ENCODE measurements at places on chromosomes 12 and 14.

DNA sequence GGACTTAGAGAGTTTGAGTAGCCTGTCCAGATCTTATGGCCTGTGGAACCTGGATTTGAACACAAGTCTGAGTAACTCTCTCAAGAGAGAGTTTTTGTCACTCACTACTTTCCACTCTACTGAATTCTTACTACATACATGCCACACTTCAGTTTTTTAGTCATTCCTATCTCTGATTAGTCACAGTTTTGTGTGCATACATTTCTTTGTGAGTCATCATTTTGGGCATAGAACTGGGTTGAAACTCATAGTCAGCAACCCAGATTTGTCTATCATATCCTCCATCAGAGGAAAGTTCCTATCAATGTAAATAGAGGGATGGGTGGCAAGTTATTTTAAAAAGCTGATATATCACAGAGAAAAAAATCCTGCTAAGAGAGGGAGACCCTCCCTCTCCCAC is 42.9 kb downstream of the FLRT2 start:
- DNase-seq: no peak

DNA sequence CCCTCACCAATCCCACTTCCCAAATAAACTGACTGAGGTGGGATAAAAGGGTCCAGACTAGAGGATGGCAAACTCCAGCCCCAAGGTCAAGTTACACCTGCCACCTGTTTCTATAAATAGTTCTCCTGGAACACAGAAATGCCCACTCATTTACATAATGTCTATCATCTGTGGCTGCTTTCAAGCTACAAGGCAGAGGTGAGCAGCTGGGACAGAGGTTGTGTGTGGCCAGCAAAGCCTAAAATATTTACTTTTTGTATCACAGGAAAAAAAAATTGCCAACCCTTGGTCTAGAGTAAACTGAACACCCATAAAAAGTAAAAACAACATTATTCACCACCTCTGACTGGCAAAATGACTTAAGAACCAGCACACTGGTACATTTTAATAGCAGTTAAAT is 269.4 kb downstream of the RGS6 start:
- DNase-seq: no peak

DNA sequence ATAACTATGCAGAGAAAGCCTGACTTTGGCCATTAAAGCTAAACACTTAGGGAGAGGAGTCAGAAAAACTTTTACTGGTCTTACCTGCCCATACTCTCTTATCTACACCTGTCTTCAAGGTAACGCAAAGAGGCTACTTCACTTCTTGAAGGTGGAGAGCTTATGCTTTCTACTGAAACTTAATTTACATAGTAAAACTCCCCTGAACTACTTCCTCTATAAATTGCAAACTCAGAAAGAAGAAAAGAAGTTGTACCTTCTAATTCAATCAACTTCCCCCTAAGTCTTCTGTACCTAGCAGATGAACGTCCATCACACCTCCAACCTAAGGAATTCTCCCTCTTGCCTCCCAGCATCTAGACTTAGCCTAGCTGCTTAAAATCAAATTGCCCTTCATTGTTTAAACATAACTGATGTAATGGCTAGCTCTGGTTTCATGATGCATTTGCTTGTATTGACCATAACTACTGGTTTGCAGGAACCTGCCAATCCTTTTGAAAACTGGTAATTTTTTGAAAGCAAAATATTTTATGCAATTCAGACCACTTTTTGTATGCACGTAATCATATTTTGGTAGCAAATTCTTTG is 87.7 kb downstream of the STON2 start:
- DNase-seq: no peak

DNA sequence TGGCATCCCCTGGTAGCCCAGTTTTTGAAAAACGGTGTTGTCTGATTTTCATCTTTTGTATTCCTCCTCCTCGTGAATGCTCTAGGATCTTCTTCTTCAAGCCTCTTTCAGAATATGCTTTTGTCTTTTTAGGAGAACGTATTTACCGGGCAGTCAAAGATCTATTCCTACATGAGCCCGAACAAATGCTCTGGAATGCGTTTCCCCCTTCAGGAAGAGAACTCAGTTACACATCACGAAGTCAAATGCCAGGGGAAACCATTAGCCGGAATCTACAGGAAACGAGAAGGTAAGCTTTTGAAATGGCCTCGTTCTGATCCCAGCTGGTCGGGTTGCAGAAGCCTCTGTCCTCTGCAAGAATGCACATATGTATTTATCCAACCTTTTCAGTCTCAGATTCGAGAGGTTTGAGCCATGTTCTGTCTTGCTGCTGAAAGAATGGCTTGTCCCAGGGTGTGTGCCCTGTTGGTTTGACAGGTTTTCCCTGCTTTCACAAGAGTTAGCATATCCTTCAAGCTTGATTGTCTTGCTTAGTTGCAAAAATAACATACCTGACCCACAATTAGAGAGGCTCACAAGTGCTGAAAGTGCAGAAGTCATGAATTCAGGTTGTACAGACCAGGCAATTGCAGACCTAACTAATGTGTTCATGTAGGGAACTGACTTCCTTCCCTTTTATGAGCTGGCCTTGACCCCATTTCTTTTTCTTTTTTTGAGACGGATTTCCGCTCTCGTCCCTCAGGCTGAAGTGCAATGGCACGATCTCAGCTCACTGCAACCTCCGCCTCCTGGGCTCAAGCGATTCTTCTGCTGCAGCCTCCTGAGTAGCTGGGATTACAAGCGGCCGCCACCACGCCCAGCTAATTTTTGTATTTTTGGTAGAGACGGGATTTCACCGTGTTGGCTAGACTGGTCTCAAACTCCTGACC is 6.8 kb downstream of the KMT5A start:
- no peak for DNase-seq

DNA sequence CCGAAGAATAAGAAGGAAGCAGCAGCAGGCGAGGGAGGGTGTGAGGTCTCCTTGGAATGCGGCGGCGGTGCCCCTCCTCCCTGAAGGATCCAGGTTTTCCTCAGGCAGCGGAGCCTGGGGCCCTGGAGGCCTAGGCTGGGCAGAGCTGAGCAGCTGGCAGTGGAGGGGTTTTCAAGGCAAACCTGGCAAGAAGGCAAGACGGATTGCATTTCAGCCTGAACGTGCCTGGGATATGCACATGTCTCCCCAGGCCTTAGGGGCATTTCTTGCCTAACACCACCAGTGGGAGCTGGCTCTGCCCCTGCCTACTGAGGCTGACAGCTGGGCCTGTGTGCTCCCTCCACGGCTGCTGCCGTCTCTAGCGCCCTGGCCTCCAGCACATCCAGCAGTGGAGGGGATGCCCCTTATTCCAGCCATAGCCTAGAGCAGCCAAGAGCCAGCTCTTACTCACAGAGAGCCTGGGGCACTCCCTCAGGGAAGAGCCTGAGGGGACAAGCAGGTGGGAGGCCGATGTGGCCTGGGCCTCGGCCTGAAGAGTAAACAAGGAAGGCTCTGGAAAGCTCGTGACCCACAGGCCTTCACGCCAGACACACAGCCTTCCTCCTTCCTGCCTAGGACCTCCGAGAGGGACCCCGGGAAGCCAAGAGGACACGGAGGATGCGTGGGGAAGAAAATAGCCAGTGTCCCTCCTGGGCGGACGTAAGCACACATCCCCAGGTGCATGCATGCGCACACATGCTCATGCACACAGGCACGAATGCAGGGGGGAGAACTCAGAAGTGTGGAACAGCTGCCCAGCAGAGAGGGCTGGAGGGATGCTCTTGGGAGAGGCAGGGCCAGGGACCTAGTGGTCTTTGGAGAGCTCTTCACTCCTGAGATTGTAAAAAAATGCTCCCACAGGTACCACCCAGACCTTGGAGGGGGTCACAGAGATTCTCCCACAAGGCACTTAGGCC is 23.0 kb upstream of the EIF2B2 start:
- no peak for DNase-seq

DNA sequence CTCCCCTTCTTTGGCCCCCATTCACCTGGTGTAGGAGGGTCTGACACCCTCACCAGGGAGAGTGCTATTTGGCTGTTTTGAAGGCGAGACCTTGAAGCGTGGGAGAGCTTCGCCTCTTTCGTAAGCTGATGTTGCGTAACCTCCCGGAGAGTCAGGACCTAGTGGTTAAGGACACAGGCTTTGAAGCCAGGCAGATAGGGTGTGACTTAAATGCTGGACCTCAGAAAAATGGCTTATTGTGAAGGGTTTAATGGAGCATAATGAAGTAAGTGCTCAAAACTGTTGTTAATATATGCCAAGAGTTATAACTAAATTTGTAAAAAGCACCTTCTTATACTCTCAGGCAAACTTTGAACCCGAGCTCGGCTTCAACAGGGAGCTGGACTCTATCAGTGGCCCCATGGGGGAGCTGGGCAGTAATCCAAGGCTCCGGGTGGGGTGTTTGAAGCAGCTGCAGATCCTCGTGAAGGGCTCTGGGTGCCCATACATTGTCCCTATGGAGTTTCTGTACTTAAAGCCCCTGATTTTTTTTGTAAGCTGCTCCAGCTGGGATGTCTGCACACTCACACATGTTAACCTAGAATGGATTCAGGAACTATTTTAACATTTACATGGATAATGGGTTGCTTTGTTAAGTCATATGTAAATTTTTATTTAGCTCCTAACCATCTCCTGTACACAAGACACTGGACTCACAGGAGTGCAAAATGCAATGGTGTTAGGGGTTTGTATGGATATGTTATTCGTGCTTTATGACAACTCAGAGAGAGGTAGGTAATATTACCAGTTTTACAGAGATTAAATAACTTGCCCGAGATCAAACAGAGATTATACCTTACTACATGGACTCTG is 26.0 kb downstream of the PPFIBP1 start:
- no peak for DNase-seq

GRCh38 chr14:91286530-91286937 is 42.0 kb upstream of the GPR68 start:
- peak; percentile 72 for DNase-seq

- DNase-seq: no peak
These were observed 416.0 kb downstream of the LRIG3 start for GRCh38 chr12:58504143-58504938.

DNA sequence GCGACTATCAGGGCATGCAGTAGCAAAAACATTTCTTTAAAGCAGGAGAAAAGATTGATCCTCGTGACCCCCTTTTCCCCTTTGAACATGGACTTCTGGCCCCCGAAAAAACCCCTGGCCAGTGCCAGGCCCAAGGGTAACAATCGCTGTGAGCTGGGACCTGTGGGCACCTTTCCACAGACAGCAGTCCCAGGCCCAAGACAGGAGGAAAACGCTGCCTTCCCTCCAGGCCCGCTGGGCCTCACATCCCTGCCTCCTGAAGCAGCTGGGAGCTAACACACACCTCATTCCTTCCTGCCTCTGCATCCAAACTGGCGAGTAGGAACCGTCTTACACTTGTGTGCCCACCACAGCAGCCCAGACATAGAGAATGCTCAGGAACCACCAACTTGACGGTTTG is 1.2 kb downstream of the VWF start:
- DNase-seq: no peak

GRCh38 chr14:100711493-100711892 is 15.2 kb upstream of the DLK1 start:
- no peak for DNase-seq

DNA sequence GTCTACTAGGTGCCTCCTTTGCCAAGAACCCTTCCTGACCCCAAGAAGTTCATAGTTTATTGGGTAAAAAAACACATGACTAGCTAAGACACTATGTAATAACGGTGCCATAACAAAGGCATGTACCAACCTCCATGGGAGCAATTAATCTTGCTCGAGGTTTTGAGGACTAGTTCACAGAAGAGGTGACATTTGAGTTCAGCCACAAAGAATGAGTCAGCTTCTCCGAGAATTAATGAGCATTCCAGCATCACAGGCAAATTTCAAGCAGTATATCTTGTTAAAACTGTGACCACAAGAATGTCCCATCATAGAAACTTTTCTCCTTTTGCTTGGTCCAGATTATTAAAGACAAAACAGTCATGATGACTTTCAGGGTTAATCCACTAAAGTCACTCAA is 113.0 kb upstream of the RAP1B start:
- no peak for DNase-seq

- DNase-seq: no peak
These were observed 179.1 kb upstream of the OTX2 start for GRCh38 chr14:56989359-56989758.

DNA sequence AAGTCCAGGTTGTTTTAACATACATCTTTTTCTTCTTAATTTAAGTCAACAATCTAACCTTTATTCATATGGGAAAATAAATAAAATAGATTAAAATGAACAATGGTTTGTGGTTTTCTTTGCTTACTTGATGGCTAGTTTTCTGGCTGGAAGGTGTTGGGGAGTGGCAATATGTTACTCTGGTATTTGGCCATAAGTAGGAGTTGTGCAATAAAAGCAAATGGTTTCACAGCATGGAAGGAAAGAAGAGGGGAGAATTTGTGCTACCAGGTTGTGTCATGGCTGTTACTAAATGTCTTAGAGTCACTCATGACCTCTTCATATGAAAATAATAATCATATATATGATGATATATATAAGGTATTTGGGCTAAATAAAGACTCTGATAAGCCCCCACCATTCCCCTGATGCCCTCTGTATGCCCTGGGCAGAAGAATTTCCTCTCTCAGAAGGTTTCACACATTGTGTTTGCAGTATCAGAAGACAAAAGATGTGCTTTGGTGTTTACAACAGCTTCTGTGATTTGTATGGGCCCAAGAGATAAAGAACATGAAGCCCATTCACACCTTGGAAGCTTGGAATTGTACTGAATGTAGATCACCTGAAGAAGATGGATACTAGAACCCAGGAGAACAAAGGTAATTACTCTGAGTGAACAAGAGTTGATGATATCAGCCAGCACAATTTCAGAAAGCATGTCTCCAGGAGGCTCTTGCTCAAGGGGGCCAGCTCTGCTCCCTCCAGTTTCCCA is 160.9 kb downstream of the ALG10B start:
- DNase-seq: no peak

DNA sequence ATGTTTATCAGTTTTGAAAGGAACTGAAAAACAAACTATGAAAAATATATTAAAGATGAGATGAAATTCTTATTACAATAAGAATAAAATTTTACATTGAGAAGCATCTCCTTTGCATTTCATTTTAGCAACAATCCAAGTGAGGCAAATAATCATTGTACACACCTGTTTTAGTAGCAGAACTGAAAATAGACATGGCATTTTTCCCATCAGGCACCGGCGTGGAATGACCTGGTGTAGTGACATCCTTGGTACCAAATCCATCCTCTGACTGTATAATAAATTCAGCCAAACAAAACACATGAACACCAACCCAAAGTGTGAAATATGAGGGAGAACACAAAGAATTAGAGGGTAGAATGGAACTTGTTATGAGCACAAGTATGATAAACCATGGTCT is 271.4 kb downstream of the MED13L start:
- DNase-seq: no peak

DNA sequence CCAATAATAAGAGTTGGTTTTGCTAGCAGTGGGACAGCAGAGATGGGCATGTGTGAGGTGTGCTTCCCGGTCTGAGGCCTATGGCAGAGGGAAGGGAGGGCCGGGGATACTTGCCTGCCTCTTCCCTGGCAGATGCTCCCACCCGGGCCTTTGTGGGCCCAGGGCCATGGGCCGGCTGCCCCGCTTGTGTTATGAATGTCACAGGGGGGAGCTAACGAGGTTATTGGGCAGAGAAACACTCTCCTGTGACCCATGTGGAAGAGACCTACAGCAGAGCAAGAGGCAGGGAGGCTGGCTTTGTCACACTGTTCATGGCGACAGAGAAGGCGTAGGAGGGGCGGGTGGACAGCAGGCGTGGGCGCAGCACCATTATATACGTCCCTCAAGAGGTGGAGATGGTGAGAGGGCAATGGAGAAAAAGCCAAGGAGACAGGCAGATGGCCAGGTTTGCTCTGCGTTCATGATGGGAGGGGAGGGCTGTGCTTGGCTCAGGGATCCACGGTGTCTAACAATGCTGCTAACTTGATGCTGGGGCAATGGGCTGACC is 13.3 kb downstream of the CCND2 start:
- DNase-seq: no peak
